D721Med (cell line): ENCODE measurements at places on chromosomes 2 and 18.

GRCh38 chr18:44896846-44897245, 216.2 kb downstream of the SETBP1 start:
- no peak for DNase-seq

DNA sequence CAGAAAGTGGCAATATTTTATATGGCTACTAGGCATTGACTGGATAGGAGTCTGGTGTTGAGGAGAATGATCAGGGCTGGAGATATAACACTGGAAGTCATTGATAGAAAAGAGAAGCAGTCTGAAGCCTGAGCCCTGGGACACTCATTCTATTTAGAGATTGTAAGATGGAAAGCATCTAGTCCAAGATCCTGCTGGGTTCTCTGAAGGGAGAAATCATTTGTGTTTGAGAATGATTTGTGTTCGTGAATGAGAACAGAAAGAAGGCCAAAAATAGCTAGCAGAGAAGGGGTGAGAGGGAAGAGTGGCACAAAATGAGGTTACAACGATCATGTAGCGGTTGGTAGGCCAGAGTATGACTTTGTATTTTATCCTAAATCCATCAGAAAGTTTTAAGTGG, 7.6 kb upstream of the ALS2 start:
- no peak for DNase-seq

- DNase-seq = no peak
Measured at GRCh38 chr2:11827547-11827946, 81.1 kb downstream of the LPIN1 start.

DNA sequence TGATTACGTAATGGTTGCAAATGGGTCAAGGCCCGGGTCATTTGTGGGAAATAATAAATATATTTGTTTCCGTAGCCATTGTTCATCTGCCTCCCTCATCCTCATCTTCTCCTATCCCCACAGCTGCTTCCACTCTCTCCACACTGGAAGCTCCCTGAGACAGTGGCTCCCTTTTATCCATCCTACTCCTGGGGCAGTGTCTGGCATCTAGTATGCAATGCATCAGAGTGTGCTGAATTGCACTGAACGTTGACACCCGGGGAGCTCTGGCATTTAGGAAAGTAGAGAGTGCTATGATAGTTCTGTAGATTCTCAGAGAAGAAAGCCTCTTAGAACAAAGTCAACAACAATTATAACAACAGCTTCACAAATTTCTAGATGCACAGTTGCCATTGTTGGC, 45.5 kb upstream of the NAB1 start:
- DNase-seq = no peak
